Natural killer cell treated with Interleukin-12 subunit alpha and Interleukin-12 subunit beta and Interleukin-15 and Interleukin-18, amount 100 ng/mL, for 72 hours (primary cell): ENCODE measurements at places on chromosomes 6 and 20. TPM values are rescaled to one million over a fixed set of nuclear protein-coding genes. Genes with fewer than 3 reads are reported as not detected.

NRSN1 gene
- not detected for total RNA-seq

PGC gene
- total RNA-seq: not detected

GPLD1 gene
- total RNA-seq: 0.81 TPM

PI16 gene
- total RNA-seq: not detected

OR2H1 gene
- not detected for total RNA-seq

TMEM217 gene
- total RNA-seq: 23.5 TPM

AK9 gene
- 7.3 TPM for total RNA-seq

TBXT gene
- total RNA-seq: not detected

RNF217 gene
- 1.4 TPM for total RNA-seq

RAB23 gene
- total RNA-seq: 1.7 TPM

ENPP5 gene
- total RNA-seq: 0.14 TPM

EXOC2 gene
- 34.0 TPM for total RNA-seq

VSX1 gene
- total RNA-seq: not detected

RAET1L gene
- total RNA-seq: not detected

FAM217A gene
- total RNA-seq: not detected

RPP40 gene
- 7.3 TPM for total RNA-seq

PRR18 gene
- not detected for total RNA-seq

ZFP57 gene
- total RNA-seq: 5.2 TPM

ENPP1 gene
- 9.5 TPM for total RNA-seq

TRIM27 gene
- total RNA-seq: 49.1 TPM

CFB gene
- total RNA-seq: 0.40 TPM

GNMT gene
- total RNA-seq: 1.1 TPM

C6orf141 gene
- total RNA-seq: not detected

SMIM13 gene
- 14.2 TPM for total RNA-seq

CLDN20 gene
- total RNA-seq: not detected

SRSF12 gene
- 0.14 TPM for total RNA-seq

SIRPA gene
- 0.14 TPM for total RNA-seq

E2F1 gene
- total RNA-seq: 45.4 TPM

SNRPB gene
- 325 TPM for total RNA-seq

GDAP1L1 gene
- total RNA-seq: not detected

SYCP2 gene
- 1.4 TPM for total RNA-seq

POU5F1 gene
- not detected for total RNA-seq

MEI4 gene
- not detected for total RNA-seq

SLC24A3 gene
- 1.4 TPM for total RNA-seq

PRL gene
- not detected for total RNA-seq

GRM1 gene
- total RNA-seq: not detected

GGT7 gene
- 7.3 TPM for total RNA-seq

POPDC3 gene
- not detected for total RNA-seq

BANF2 gene
- not detected for total RNA-seq

SPTLC3 gene
- total RNA-seq: not detected

LRRN4 gene
- total RNA-seq: not detected

PDYN gene
- not detected for total RNA-seq

RNASET2 gene
- 50.6 TPM for total RNA-seq

SNPH gene
- 1.5 TPM for total RNA-seq

IL17A gene
- total RNA-seq: not detected

BHLHE23 gene
- not detected for total RNA-seq

CDYL gene
- 58.7 TPM for total RNA-seq

LY86 gene
- total RNA-seq: 0.61 TPM

TGIF2 gene
- 38.5 TPM for total RNA-seq
